IMR-90 (cell line): ENCODE measurements at places on chromosomes 6 and 20.
A peak's percentile ranks its signal among the peaks of the same experiment; 100 is the strongest.

DNA sequence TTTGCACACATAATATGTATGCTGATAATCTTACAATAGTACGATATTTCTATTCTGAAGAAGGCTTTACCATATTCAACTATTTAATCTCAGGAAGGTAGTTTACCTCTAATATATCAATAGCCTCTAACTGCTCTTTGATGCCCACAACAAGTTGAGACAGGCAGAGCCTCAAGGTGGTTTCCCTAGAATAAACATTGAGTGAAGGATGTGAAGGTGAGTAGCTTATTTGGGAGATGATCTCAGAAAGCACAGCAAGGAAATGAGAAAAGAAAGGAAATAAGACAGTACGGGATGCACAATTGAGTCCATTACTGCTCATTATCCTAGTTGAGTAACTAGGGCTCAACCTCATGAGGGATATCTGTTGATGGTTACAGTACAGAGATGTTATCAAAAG is 638.4 kb downstream of the MAFB start:
- DNase-seq = no peak

- no peak for DNase-seq
Observed at GRCh38 chr20:59334651-59335300, 34.4 kb downstream of the EDN3 start.

DNA sequence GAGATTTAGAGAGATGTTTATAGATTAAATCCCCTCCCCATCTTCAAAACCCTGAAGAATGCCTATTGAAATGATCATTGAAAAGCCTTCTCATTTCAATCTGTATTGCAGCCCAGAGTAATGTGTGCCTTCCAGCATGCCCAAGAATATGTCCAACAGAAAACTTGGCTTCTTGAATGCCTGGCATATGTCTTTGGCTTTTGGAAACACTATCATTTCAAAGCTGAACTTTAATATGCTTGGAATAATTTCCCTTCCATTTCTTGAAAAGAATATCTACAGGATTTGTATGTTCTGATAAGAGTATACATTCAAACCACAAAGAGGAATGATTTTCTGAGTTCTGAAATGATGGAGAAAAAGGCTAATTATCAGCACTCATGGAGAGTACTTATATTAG is 11.9 kb upstream of the PBOV1 start:
- DNase-seq = no peak

- peak; percentile 78 for DNase-seq
Observed at GRCh38 chr20:37992802-37993409, 40.4 kb downstream of the TTI1 start.

GRCh38 chr20:50354721-50355589 is 155.2 kb upstream of the PTPN1 start:
- DNase-seq = no peak

GRCh38 chr6:7250812-7251211 is 62.2 kb downstream of the SSR1 start:
- DNase-seq = no peak

GRCh38 chr6:107716688-107717089 is 107.4 kb downstream of the SCML4 start:
- DNase-seq = peak; percentile 43

DNA sequence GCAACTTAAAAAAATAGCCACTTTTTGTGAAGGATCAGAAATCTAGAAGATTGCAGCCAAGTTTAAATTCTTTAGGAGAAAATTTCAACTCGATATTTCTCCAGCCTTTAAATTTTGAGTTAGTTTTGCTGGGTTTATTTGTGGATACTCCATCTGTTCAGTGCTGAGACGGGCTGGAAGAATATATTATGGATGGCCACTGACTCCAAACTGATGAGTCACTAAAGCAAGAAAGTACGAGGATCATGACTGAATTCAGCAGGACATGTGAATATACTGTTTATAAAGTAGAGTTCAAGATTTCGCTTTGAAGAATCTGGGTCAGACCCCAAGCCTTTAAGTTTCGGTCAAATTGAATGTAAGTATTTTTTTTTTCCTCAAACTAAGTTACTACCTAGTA is 199.5 kb downstream of the ADGRB3 start:
- DNase-seq = no peak

GRCh38 chr6:21024616-21025015 is 490.4 kb downstream of the CDKAL1 start:
- no peak for DNase-seq

DNA sequence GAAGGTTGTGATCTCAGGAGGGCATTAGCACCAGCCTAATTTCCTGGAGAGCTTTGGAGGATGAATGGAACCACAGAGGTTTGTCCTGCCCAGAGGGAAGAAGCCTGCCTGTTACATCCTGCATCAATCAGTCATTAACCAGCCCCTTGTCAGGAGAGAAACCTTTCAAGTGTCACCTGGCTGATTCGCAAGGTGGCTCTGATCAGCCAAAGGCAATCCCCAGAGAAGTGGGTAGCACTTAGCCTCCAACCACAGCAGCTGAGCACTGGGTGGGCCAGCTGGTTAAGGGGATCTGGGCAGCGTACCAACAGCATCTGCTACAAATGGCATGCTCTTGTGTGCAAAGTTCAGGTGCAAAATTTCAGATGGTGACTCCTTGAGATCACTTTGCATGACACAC is 26.9 kb downstream of the ANKEF1 start:
- no peak for DNase-seq

DNA sequence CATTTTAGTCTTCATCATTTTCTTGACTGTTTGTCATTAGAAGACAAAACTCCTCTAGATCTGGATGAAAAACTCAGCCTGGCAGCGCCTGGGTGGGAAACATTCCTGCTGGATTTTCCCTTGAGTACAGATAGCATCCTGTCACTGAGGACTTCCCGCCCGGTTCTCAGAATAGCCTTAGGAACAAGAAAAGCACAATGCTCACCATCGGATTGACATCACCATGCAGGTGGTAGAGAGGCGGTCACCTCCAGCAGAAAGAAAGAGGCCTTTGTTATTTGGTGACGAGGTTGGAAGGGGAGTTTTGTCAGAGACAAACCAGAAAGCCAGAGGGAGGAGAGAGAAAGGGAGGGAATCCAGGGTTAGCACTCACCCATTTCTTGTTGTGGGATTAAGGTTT is 39.8 kb downstream of the KIF25 start:
- no peak for DNase-seq

DNA sequence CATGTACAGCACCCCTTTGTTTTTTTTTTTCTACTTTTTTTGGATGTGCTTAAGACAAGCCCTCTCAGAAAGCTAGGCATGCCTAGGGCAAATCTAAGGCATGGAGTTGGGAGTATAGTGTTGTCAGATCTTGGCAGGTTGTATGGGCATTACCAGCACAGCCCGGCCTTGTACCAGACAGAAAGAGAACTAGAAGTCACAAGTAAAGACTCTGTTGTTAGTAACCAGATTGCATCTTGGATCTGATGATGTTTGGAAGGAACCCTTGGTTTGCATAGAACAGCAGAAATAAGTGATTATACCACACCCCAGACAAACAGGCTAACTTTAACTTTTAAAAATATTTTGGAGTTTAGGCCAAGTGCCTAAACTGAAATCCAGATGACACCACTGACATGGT is 25.6 kb downstream of the STK35 start:
- DNase-seq = no peak

GRCh38 chr20:29743101-29743931 is 1514.1 kb upstream of the DEFB115 start:
- no peak for DNase-seq

- no peak for DNase-seq
Observed at GRCh38 chr20:48308232-48308781, 519.5 kb downstream of the PREX1 start.

DNA sequence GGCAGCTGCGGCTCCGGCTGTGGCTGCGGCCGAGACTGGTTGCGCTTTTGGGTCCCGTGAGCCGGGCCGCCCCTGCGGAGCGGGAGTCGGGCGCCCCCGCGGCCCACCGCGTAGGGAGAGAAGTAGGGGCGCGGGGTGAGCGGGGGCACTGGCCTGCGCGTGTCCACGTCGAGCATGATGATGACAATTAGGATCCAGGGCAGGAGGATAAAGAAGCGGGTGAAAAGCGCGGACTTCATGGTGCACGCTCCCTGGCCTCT is 739 bp downstream of the B3GAT2 start:
- DNase-seq = no peak

- DNase-seq = no peak
Observed at GRCh38 chr6:41454189-41454789, 91.9 kb upstream of the FOXP4 start.
